A549 (cell line): ENCODE measurements at places on chromosomes 1 and 21.

DNA sequence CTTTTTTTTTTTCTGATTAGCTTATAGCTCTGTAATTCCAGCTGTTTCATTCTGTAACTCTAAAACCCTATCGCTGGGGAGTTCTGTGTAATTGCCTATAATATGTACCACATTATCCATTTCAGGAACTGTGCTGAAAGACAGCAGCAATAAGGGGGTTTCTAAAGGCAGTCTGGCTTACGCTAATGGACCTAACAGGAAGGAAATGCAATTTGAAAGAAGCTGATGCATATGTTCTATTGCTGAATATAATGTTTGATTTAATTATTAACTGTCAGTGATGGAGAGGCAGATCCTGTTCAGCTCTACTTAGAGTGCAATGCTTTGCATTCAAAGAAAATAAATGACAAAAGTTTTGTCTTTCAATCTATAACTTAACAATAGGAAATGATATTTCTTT is 209.4 kb upstream of the SNX7 start:
- no peak for DNase-seq

GRCh38 chr1:202966006-202966898 is 805 bp downstream of the CYB5R1 start:
- DNase-seq = peak; percentile 35

DNA sequence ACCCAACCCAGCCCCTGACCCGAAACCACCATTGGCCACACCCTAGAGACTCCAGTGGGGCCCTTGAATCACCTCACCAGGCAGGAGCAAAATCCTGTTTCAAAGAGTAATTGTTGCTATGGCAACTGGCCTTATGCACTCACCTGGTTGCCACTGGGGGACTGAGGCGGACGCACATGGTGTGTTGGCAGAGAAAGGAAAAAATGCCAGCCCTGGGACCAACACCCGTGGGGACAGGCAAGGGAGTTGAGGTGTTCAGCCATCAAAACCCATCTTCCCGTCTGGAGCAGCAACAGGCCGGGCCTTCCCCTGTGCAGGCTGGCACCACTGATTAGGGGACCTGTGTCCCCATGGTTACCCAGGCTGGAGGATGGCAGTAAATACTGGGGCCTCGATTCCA is 395.8 kb upstream of the VAMP3 start:
- DNase-seq = no peak

GRCh38 chr1:48908606-48909005 is 131.9 kb upstream of the BEND5 start:
- no peak for DNase-seq

DNA sequence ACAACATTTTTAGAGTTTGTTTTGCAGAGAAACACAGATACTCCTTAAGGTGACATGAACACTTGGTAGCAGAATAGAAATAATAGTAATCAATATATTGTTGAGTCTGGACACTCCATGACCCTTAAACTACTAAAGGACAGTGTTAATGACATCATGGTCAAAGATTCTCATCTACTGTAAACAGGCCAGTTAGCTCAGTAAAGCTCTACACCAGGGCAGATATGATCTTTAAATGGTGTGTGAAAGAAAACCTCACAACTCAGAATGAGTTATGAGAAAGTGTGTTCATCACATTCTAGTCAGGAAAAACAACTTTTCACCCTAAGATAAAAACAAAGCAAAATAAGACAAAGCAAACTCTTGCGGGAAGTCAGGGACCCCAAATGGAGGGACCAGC is 58.1 kb upstream of the ADAMTS5 start:
- DNase-seq = no peak

- DNase-seq = no peak
These were observed 9.8 kb downstream of the EDN2 start for GRCh38 chr1:41474490-41475271.

GRCh38 chr1:207748737-207749528 is 2.9 kb upstream of the CD46 start:
- DNase-seq = no peak

- DNase-seq = no peak
These were observed 56.3 kb upstream of the SYNC start for GRCh38 chr1:32758795-32759430.
